ENCODE measurements at places on chromosomes 13 and 19.

DNA sequence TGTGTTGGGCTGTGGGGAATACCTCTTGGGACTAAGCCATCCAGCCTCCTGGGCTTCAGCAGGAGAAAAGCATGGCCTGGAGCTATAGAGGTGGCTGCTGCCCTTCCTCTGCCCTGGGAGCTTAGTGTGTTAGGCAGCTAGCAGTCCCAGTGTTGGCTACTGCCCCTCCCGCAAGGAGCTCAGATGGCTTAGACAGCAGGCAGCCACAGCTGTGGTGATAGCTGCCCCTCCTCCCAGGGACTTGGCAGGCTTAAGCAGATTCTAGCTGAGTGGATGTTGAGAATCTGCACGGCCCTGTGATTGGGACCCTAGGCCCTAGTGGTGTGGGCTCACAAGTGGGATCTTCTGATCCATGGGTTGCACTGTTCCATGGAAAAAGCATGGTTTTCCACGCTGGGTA lies 264.5 kb downstream of the TDRD3 start:
- DNase-seq, result no peak

GRCh38 chr19:49071860-49072547 lies 495 bp downstream of the KCNA7 start:
- DNase-seq, result no peak

- no peak for DNase-seq
These were observed 508 bp downstream of the ZBTB7A start for GRCh38 chr19:4066176-4066606.

- peak; percentile 4 for DNase-seq
These were observed 10.0 kb downstream of the CAMSAP3 start for GRCh38 chr19:7605490-7606222.

DNA sequence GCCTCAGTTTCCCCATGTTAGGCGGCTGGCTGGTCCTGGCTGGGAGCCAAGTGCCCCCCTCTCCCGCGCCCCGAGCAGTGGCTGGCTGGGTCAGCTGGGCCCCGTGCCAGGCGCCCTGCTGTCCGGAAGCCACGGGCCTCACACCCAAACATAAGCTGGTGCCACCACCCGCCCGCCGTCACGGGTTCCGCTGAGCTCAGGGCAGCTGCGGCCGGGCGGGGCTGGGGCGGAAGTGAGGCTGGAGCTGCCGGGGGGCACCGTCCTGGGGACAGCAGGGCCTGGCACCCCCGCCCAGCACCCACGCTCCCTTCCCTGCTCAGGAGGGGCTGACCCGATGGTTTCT lies 19.3 kb downstream of the HCN2 start:
- DNase-seq, result peak; percentile 55

- DNase-seq, result no peak
These were observed 1331.7 kb upstream of the MIR17HG start for GRCh38 chr13:90015565-90016507.

Data from RCC 7860 (cell line).